ENCODE measurements at places on chromosomes 13 and 19. TPM values are rescaled to one million over a fixed set of nuclear protein-coding genes. Genes with fewer than 3 reads are reported as not detected.

- DNase-seq, result no peak
Measured at GRCh38 chr19:45103508-45104319, 10.7 kb downstream of the PPP1R37 start.

SPRED3 gene
- total RNA-seq, result 0.56 TPM

GRCh38 chr13:32471187-32471922, 43.4 kb upstream of the N4BP2L1 start:
- no peak for DNase-seq

- no peak for DNase-seq
Measured at GRCh38 chr13:112634102-112634501, 46.1 kb upstream of the TUBGCP3 start.

GRCh38 chr13:114244637-114245036, 9.9 kb downstream of the CDC16 start:
- DNase-seq, result no peak

DNA sequence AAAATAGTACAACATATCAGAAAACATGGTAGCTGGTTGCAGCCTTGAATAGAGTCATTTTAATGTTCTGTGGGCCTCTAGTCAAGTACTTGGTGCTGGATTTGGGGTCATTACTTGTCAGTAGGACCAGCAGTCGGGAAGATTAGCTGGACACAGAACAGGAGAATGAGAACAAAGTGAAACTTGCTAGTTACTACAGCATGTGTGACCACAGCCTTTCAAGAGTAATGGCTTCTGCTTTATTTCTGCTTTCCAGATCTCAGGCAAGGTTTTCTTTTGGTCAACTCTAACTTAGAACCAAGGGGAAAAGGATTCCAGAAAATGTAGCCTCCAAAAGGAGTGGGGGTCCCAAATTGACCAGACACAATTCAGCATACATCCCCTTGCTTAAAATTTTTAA, 17.1 kb upstream of the VWA8 start:
- DNase-seq, result no peak

DNA sequence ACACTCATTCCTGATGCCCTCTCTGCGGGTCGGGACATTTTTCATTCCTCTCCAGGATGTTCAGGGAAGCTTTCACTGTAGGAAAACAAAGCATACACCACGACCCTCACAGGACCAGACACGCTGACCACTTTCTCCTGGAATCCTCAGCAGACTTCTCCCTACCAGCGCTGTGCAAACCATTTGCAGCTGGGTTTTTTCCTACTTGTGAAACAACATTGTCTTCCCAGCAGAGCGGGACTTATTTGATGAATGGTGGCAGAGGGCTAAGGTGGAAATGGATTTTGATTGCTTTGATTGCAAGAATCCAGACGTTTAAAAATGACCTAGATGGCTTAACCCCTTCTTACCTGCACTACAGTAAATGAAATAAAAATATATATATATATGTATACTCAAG, 265.9 kb downstream of the TBC1D4 start:
- DNase-seq, result no peak

GRCh38 chr19:39036581-39036980, 4.2 kb upstream of the FBXO27 start:
- DNase-seq, result no peak

DNA sequence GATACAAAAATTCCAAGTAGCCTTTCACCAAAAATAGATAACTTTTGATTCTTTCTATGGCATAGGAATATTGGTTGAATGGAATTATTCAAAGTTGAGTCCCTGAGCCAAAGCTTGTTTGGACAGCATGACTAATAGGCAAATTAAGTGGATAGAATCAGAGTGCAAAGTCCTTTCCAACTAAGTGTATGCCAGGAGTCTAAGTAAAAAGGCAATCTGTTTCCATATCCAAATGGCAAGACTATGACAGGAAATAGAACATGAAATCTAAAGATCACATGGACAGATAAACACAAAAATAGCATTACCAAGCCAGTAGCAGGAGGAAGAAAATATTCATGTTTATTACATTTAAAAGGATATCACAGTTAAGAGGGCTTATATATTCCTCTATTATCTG, 804.6 kb downstream of the SLITRK6 start:
- DNase-seq, result no peak

GRCh38 chr19:29660835-29661234, 4.4 kb upstream of the PLEKHF1 start:
- DNase-seq, result no peak

DNA sequence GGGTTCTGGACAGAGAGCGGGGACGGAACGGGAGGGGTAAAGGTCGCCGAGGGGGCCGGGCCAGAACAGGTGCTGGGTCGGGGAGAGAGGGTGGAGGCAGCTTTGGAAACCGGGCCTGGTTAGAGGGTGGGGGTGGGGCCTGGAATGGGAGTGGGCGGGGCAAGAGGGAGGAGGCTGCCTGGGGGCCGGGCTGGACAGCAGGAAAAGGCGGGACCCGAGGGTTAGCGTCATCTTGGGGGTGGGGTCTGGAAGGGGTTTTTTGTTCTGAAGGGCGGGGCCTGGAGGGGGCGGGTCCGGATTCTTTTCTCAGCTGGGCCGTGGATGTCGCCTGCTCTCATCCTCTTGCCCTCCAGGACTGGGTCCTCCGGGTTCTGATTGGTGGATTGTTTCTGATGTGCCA, 4.3 kb upstream of the ZNF813 start:
- DNase-seq, result no peak

- DNase-seq, result no peak
Measured at GRCh38 chr19:3161453-3161852, 17.1 kb upstream of the S1PR4 start.

BST2 gene
- total RNA-seq, result 35.3 TPM

- no peak for DNase-seq
Measured at GRCh38 chr13:90591927-90592268, 755.6 kb upstream of the MIR17HG start.

GRCh38 chr13:67341406-67341805, 111.3 kb upstream of the PCDH9 start:
- no peak for DNase-seq

FARP1 gene
- total RNA-seq, result 15.5 TPM

MCEMP1 gene
- total RNA-seq, result 1.5 TPM

GRCh38 chr13:113275387-113275786, 21.7 kb upstream of the LAMP1 start:
- no peak for DNase-seq

SYNGR4 gene
- not detected for total RNA-seq

ANGPTL8 gene
- not detected for total RNA-seq

KIR3DL2 gene
- total RNA-seq, result not detected

- no peak for DNase-seq
Measured at GRCh38 chr19:7928741-7929701, 3.1 kb upstream of the CTXN1 start.

DNA sequence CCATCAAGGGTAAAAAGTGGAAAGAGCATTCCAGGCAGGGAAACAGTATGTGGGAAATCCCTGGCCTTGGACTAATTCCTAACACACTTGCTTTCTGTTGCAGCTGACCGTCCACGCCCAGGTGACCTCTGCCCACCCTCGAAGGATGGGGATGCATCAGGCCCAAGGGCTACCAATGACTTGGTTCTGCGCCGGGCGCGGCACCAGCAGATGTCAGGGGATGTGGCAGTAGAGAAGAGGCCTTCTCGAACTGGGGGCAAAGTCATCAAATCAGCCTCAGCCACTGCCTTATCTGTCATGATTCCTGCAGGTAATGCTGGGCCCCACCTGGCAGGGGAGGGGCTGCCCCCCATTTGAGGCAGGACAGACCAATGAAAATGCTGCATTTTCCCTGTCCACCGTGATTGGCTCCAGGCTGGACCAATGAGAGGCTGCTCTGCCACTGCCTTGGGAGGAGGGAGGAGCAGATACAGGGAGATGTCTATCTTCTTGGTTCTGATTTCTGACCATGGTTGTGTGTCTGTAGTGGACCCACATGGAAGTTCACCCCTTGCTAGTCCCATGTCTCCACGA, 12.6 kb downstream of the DNASE2 start:
- DNase-seq, result no peak

Measured in right atrium auricular region (tissue), 2 donors.